ENCODE measurements at places on chromosomes 4 and X. TPM values are rescaled to one million over a fixed set of nuclear protein-coding genes. Genes with fewer than 3 reads are reported as not detected.

- H3K36me3 ChIP-seq, result peaks cover 2% of the 10 kb centered on the region
- DNase-seq, result no peak
- H3K4me3 ChIP-seq, result no peak overlapping the region
- H3K27me3 ChIP-seq, result no peaks in the 10 kb centered on the region
- no peak overlapping the region for H3K27ac ChIP-seq
Measured at GRCh38 chr4:118758293-118758692, 73.1 kb downstream of the METTL14 start.

TLR8 gene
- total RNA-seq, result not detected

GRCh38 chr4:143230683-143231082, 46.0 kb downstream of the USP38 start:
- H3K27ac ChIP-seq, result no peak overlapping the region
- H3K4me1 ChIP-seq, result no peaks in the 10 kb centered on the region
- H3K36me3 ChIP-seq, result peaks cover 3% of the 10 kb centered on the region

MAP9 gene
- 8.1 TPM for total RNA-seq

DNA sequence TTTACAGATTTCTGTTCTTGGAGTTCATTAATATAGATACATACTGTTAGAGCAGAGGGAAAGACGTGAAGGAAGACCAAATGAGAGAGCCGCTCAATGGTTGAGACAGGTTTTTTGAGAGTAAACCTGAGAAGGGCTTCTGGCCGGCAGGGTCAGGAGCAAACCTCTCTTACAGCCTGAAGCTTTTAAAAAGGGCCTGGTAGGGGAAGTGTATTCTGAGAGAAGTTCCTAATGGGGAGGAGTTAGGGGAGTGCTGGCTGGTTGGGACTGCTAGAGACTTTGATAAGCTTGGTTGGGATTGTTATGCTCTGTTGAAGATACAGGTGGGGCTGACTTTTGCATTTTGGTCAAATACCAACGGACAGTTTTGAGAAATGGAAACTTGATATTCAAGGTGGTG, 186.8 kb upstream of the PABPC4L start:
- H3K27ac ChIP-seq, result no peak overlapping the region
- H3K36me3 ChIP-seq, result no peaks in the 10 kb centered on the region

CNGA1 gene
- total RNA-seq, result 0.64 TPM

DNA sequence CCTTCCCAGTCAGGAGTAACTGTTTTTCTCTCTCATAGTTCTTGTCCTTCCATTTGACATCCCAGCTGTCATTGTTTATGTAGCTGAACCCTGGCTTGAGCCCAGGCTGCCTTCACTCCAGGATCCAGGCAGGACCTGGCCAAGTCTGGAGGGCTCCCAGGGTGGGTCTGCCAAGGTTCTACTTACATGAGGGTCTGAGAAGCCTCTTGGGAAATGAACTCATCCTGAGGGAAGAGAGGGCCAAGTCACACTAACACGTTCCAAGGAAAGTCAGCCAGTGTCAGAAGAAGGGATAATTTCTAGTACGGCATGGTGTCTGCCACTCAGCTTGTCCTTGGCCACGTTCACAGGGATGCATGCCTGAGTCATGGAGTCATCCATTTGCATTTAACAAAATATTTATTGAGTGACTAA, 54.8 kb upstream of the SRD5A3 start:
- no peaks in the 10 kb centered on the region for H3K36me3 ChIP-seq
- DNase-seq, result no peak
- H3K27ac ChIP-seq, result no peak overlapping the region
- no peaks in the 10 kb centered on the region for H3K4me1 ChIP-seq
- H3K4me3 ChIP-seq, result no peak overlapping the region

DNA sequence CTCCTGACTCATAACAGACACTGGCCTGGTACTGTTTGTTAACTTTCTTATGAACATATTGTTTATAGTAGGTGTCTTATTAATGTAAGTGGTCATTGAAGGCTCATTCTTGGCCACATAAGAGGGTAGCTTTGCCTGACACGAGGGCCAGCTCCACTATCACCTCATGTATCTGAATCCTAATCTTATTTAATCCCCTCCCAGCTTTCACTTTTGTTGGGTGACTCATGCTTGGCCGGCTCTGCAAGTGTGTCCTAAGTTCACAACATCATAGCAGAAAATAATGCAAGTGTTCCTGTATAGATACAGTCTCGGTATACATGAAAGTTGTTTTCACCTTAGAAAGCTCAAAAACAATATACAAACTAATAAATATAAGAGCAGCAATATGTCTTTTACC, 283.8 kb downstream of the IQCM start:
- DNase-seq, result no peak
- no peaks in the 10 kb centered on the region for H3K36me3 ChIP-seq
- no peak overlapping the region for H3K4me3 ChIP-seq
- H3K4me1 ChIP-seq, result no peaks in the 10 kb centered on the region

DNA sequence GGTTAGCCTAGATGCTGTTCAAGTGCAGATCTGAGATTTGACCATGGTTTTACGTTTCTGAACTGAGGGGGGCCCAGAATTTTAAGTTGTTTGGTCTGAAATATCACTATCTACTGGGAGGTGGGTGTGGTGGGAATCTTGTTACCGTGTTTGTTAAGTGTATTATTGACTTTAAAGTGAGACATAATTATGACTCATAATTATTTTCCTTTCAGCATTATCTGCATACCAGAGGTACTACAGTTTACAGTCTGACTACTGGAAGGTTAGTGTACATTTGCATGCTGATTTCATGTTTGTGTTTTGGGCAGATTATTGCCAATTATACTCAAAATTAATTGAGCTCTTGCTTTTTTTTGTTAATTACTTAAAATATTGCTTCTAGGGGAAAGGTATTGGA, 101.5 kb downstream of the KDM6A start:
- no peak overlapping the region for H3K27ac ChIP-seq
- H3K4me1 ChIP-seq, result peaks cover 12% of the 10 kb centered on the region

TMEM131L gene
- 45.4 TPM for total RNA-seq

GRPEL1 gene
- 96.6 TPM for total RNA-seq

FGFBP1 gene
- not detected for total RNA-seq

GRCh38 chr4:124487651-124488050, 224.9 kb downstream of the ANKRD50 start:
- no peak overlapping the region for H3K27ac ChIP-seq
- no peaks in the 10 kb centered on the region for H3K4me1 ChIP-seq
- peaks cover 3% of the 10 kb centered on the region for H3K27me3 ChIP-seq
- H3K4me3 ChIP-seq, result no peak overlapping the region
- no peak for DNase-seq
- no peaks in the 10 kb centered on the region for H3K36me3 ChIP-seq

DNA sequence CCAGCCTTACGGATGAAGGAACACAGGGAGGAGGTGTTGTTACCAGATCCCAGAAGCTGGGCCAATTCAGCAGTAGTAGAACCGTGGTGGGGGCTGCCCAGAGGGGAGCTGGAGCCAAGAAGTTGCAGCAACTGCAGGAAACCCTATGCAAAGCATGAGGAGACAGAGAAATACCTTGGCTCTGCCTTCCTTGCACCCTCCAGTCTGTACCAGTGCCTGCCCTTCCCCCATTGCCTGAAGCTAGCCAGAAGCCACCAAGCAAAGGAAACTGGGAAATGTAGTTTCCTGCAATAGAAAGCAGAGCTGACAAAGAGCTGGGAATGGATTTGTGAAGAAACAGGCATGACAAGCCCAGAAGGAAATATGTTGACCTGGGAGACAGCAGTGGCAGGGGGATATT, 108.7 kb upstream of the FUNDC1 start:
- no peak for DNase-seq
- H3K27ac ChIP-seq, result no peak overlapping the region
- H3K36me3 ChIP-seq, result no peaks in the 10 kb centered on the region
- no peaks in the 10 kb centered on the region for H3K27me3 ChIP-seq
- H3K4me1 ChIP-seq, result no peaks in the 10 kb centered on the region
- no peak overlapping the region for H3K4me3 ChIP-seq

MAGED4 gene
- total RNA-seq, result 0.97 TPM

GRCh38 chr4:139824882-139825522, 159.4 kb downstream of the MGST2 start:
- no peak for DNase-seq
- no peaks in the 10 kb centered on the region for H3K36me3 ChIP-seq
- peaks cover 3% of the 10 kb centered on the region for H3K27me3 ChIP-seq
- H3K4me1 ChIP-seq, result no peaks in the 10 kb centered on the region

GLUD2 gene
- total RNA-seq, result 0.21 TPM

GRCh38 chr4:44231006-44231405, 217.6 kb downstream of the KCTD8 start:
- H3K27me3 ChIP-seq, result no peaks in the 10 kb centered on the region
- H3K4me1 ChIP-seq, result no peaks in the 10 kb centered on the region

GRCh38 chrX:151982222-151982621, 7.7 kb upstream of the GABRE start:
- H3K4me1 ChIP-seq, result no peaks in the 10 kb centered on the region
- DNase-seq, result no peak
- H3K36me3 ChIP-seq, result no peaks in the 10 kb centered on the region

DNA sequence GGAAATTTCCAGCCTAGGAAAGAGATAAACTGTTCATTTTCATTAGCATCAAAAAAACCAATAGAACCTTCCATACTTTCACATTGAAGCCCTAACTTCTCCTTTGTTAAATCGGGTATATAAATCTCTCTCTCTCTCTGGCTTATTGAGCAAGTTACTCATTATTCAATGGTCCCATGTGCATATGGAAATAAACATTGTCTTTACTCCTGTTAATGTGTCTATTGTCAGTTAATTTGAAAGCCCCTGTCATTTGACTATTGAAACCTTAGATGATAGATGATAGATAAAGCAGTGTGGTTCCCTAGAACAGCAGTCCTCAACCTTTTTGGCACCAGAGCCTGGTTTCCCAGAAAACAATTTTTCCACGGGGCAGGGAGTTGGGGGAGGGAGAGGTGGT, 46.8 kb downstream of the CENPVL3 start:
- H3K27me3 ChIP-seq, result no peaks in the 10 kb centered on the region
- no peak overlapping the region for H3K27ac ChIP-seq
- no peak for DNase-seq

All from activated naive CD8-positive, alpha-beta T cell treated with anti-CD3 and anti-CD28 coated beads for 36 hours (primary cell).